ENCODE measurements at places on chromosomes 11 and 22.

DNA sequence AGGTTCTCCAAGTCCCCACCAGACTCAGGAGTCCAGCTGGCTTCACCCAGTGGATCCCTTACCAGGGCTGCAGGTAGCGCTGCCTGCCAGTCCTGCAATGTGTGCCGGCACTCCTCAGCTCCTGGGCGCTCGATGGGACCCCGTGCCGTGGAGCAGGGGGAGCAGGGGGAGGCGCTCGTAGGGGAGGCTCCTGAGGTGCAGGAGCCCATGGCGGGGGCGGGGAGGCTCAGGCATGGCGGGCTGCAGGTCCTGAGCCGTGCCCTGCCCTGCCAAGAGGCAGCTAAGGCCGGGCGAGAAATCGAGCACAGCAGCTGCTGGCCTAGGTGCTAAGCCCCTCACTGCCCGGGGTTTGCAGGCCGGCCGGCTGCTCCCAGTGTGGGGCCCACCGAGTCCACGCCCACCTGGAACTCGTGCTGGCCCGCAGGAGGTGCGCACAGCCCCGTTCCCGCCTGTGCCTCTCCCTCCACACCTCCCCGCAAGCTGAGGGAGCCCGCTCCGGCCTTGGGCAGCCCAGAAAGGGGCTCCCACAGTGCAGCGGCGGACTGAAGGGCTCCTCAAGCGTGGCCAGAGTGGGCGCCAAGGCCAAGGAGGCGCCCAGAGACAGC lies 792.9 kb upstream of the CCDC179 start:
- no peak for DNase-seq

DNA sequence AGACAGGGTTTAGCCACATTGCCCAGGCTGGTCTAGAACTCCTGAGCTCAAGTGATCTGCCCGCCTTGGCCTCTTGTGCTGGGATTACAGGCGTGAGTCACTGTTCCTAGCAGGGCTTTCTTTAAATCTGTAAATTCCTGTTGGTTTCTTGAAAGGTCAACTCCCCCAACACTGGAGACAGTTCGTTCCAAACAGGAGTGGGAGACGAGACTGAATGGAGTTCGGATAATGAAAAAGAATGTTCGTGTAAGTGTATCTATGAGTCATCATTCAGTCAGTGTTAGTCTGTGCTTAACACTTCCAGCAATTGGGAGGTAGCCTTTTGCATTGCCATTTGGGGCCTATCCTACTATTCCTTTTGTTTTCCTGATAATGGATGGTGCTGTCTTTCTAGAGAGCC lies 10.0 kb upstream of the BACE1-AS start:
- DNase-seq = no peak

DNA sequence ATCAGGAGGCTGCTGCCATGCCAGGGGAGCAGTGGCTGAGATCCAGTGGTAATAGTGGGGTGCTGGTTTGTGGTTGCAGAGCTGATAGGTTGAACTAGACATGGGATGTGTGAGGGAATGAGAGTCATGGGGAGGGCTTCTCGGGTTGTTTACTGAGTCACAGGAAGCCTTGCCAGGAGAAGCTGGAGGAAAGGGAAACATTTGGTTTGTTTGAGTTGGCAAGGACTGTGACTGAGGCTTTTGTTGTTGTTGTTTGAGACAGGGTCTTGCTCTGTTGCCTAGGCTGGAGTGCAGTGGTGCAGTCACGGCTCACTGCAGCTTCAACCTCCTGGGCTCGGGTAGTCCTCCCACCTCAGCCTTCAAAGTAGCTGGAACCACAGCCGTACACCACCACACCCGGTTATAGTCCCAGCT lies 49.3 kb downstream of the CABIN1 start:
- DNase-seq = no peak

DNA sequence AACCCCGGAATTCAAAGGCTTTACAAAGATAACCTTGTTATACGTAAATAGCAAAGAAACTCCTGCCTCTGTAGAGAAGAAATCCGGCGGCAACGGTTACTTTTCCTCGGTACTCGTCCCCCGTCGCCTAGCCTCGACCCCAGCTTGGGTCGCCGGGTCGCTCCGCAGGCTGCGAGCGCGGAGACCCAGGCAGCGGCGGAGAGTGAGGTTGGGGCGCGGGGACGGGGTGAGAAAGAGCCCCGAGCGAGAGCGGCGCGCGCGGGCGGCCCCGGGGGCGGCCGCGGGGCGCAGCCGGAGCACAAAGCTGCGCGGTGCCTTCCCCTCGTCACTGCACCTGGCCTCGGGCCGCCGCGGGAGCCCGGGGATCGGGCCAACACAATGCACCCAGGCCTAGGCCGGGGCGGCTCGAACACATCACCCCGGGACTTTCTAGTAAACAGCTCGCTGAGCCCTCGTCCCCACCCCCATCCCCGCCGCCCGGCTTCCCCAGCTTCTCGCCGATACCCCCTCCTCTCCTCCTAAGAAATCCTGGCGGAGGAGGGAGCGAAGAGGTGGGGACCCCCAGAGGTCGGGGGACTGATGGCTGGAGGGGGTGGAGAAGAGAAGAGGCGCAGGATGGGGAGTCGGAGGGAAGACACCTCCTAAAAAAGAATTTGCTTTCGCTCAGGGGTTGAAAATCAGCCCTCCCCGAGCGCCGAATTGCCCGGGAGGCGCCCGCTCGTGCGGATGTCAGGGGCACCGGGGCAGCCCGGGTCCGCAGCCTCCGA lies 845 bp downstream of the MPPED2 start:
- no peak for DNase-seq

DNA sequence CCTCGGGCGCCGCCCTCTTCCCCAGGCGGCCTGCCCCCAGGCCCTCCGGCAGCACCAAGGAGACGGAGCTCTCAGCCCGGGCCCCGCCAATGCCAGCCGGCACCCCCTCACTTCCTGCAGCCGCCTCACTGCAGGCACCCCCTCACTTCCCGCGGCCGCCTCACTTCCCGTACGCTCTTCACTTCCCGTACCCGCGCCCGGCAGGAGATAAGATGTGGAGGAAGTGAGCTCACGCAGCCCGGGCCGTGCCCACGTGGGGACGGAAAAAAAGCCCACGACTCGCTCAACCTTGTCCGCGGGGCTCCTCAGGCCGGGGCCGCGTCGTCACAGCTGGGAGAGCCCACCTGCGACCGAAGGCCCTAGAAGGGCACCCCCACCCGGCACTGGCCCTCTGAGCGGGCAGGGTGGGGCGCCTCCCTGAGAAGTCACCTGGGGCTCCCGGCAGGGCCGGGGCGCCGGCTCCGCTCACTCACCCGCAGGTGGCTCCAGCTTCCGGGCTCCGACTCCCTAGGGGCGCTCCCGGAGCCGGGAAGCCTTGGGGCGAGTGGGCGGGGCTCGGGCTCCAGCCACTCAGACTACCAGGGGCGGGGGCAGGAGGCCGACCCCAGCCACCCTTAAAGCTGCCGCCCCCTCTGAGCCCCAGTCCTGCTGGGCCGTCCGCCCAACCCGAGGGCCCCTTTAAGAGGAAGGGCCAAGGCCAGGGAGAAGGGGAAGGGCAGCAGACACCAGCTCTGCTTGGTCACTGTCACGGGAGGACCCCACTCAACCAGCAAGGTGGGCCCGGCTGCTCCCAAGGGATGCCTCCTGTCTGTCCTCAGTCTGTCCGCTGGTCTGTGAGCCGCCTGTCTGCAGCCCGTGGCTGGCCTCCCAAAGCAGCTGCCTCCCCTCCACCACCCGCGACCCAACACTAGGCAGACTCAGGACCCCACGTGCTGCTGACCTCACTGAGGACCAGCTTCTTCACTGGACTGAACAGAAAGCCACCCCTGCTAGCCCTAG lies 31.4 kb downstream of the PISD start:
- peak; percentile 89 for DNase-seq

All from inflammatory macrophage treated with lipopolysaccharide for 4 hours (primary cell).